ENCODE measurements at places on chromosomes 13 and 19. TPM values are rescaled to one million over a fixed set of nuclear protein-coding genes. Genes with fewer than 3 reads are reported as not detected.

The OR7D2 gene
- total RNA-seq, result not detected

The YJEFN3 gene
- total RNA-seq, result 6.0 TPM

GRCh38 chr19:9819596-9819909, 674 bp upstream of the FBXL12 start:
- H3K4me3 ChIP-seq, result no peak overlapping the region
- peaks cover 4% of the 10 kb centered on the region for H3K36me3 ChIP-seq
- no peak for DNase-seq
- peak overlapping the region; percentile 99 for H3K27ac ChIP-seq
- no peaks in the 10 kb centered on the region for H3K27me3 ChIP-seq
- peaks cover 27% of the 10 kb centered on the region for H3K4me1 ChIP-seq

- no peaks in the 10 kb centered on the region for H3K27me3 ChIP-seq
- DNase-seq, result no peak
- H3K27ac ChIP-seq, result no peak overlapping the region
- no peak overlapping the region for H3K4me3 ChIP-seq
- no peaks in the 10 kb centered on the region for H3K4me1 ChIP-seq
- H3K36me3 ChIP-seq, result no peaks in the 10 kb centered on the region
These were observed 15.1 kb downstream of the TM9SF2 start for GRCh38 chr13:99516153-99516929.

DNA sequence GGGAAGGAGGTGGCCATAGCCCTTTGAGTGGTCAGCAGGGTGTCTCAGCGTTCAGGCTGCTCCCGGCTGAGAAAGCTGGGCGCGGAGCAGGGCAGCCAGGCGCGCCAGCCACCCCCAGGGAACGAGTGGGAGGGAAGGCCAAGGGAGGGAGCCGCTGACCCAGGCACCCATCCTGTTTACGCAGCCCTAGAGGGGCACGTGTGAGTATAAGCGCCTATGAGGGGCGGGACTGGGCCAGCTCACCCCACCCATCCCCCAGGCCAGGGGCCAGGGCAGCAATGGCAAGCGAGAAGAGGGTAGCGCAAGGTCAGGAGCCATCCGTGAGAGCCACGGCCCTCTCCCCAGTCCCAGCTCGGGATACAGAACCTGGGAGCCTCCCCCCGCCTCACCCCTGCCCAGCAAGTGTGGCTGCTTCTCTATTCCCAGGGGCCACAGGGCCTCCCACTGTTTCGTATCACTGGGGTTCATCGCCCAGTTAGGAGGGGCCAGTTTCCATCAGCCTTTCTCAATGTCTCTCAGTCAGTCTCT, 897 bp upstream of the DMKN start:
- no peaks in the 10 kb centered on the region for H3K36me3 ChIP-seq
- H3K4me1 ChIP-seq, result no peaks in the 10 kb centered on the region
- no peak for DNase-seq
- peaks cover 53% of the 10 kb centered on the region for H3K27me3 ChIP-seq
- no peak overlapping the region for H3K4me3 ChIP-seq
- H3K27ac ChIP-seq, result no peak overlapping the region

Measured in transverse colon (tissue), 4 donors.